ENCODE measurements at places on chromosomes 4 and X. TPM values are rescaled to one million over a fixed set of nuclear protein-coding genes. Genes with fewer than 3 reads are reported as not detected.

Gene CHM
- total RNA-seq = 42.0 TPM

Gene SMARCAD1
- total RNA-seq = 83.3 TPM

Gene NALF2
- total RNA-seq = 5.1 TPM

Gene AASDH
- 26.8 TPM for total RNA-seq

Gene AKAP14
- 5.1 TPM for total RNA-seq

Measured in diencephalon (tissue), 1 donor.